Stimulated activated naive CD4-positive, alpha-beta T cell treated with Interleukin-2 at 50 U/mL for 16 hours (primary cell): ENCODE measurements at places on chromosomes 16 and 17.
A peak's percentile ranks its signal among the peaks of the same experiment; 100 is the strongest.

GRCh38 chr17:37176723-37177122 lies 199.1 kb upstream of the C17orf78 start:
- DNase-seq, result no peak

DNA sequence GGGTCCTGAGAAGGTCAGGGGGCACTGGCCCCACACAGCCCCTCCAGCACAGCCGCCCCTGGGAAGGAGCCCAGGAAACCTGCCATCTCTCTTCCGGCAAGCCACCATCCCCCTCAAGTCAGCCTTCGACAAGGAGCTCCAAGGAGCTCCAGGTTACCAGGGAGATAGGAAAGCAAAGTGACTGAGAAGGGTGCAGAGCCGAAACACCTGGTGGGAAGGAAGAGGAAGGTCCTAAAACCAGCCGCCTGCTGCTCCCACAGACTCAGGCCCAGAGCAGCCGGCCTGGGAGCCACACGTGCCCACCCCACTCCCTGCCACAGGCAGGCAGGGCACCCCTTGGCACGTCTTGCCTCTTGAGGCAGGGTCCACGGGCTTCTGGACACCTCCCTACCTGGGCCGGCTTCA lies 80.7 kb downstream of the TIMM22 start:
- DNase-seq, result no peak

- peak; percentile 45 for DNase-seq
Measured at GRCh38 chr17:82424001-82424862, 5.8 kb upstream of the OGFOD3 start.

DNA sequence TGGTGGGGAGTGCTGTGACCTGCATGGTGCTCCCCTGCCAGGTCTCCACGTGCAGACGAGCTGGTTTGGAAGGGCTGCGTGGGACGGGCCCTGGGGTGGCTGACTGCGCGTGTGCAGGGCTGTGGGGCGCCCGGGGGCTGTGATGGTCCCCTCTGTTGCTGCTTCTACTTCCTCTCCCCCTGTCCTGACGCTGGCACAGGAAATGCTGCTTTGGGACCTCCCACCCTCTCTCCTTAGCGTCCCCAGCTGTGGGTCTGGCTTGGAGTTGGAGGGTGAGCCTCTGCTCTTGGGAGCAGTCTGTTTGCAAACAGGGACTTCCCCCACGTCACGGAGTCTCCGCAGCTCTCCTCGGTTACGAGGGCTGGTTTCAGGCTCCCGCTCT lies 35.2 kb downstream of the TSC2 start:
- DNase-seq, result no peak

GRCh38 chr17:17680477-17681186 lies 626 bp upstream of the RAI1 start:
- DNase-seq, result no peak

DNA sequence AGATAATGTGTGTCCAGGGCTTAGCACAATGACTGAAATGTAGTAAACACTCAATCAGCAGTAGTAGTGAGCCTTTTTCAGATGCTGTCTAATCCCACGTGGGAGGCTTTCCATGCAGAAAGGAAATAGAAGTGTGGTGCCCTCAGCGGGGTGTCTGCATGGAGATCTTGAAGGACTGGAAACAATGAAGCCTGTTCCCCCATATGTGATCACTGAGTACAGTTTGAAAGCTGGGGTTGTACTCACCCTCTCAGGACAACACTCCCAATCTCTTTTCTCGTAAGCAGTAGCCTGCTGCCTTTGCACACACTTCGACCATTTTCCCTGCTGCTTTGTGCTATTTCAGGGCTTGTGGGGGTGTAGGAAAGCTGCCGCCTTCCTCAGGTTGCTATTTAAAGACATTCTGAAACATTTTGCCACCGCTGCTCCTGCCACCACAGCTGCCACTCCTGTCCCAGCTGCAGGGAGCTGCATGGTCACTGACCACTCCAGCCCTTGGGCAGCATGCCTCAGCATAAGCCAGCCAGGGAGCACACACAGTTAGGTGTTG lies 40.6 kb upstream of the HAS3 start:
- DNase-seq, result no peak

DNA sequence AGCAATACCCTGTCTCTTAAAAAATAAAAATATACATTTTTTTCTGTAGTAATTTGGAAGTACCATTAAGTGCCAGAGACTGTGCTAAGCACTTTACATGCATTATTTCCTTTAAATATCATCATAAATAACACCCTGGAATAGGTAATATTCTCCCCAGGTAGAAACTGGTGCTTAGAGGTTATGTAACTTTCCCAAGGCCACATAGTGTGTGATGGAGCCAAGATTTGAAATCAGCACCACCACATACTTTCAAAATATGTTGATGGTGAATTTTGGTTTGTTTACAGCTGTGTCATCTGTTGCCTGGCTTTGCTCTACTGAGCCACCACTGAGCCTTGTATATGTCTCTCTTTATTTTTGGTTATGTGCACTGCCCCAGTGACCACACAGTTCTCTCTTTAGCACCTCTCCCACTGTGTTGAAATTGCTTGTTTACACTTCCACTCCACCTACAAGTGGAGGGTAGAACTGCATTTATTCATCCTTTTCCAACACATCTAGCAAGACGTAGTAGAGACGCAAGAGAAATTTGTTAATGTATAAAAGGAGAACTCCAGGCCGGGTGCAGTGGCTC lies 19.0 kb upstream of the NBR1 start:
- no peak for DNase-seq

DNA sequence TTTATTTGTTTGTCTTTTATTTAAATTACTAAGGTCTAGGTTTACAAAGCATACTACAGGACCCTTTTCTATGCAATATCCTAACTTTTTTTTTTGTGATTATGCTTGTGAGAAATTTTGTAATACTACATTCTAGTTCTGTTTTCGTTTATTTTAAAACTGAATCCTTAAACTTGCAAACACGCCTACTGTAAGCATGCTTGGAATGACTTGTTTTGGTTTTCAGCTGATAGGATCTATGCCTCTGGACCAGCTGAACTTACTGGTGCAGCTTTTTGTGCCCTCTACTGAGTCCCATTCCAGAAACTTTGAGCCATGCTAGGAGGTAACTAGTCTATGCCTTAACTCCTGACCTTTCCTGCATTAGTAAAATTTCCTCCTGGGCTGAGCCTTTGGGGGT lies 6.0 kb downstream of the PDP2 start:
- DNase-seq, result no peak

DNA sequence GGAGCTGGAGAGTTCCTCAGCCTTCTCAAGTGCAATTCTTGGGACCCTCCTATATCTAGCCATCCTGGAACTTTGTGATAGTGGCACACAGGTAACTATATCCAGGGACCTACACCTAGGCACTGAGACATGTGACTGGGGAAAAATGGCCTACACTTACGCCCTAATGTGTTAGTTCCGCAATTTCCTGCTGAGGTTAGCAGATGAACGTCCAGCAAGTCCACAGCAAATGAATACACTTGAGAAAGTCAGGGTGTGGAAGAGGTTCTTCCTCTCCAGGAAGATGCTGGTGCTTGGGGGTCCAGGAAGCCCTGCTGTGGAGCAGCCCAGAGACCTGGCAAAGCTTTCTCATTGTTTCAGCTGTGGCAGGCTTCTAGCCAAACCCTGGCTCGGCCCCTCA lies 20.8 kb downstream of the PIK3R5 start:
- no peak for DNase-seq

DNA sequence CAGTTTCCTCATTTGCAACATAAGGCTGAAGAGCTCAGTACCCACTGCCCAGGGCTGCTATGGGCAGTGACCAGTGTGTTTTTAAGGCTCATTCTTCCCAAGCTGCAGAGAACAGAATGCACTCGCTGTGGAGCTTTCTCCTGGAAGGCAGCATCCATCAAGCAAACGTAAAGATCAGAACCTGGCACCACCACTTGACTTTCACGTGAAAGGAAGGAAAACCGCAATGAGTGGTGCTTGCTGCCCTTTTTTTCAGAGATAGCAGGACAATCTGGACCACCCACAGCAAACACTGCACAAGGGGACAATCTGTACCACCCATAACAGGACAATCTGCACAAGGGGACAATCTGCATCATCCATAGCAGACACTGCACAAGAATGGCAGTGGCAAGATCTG lies 11.2 kb downstream of the CSNK1D start:
- DNase-seq, result no peak

DNA sequence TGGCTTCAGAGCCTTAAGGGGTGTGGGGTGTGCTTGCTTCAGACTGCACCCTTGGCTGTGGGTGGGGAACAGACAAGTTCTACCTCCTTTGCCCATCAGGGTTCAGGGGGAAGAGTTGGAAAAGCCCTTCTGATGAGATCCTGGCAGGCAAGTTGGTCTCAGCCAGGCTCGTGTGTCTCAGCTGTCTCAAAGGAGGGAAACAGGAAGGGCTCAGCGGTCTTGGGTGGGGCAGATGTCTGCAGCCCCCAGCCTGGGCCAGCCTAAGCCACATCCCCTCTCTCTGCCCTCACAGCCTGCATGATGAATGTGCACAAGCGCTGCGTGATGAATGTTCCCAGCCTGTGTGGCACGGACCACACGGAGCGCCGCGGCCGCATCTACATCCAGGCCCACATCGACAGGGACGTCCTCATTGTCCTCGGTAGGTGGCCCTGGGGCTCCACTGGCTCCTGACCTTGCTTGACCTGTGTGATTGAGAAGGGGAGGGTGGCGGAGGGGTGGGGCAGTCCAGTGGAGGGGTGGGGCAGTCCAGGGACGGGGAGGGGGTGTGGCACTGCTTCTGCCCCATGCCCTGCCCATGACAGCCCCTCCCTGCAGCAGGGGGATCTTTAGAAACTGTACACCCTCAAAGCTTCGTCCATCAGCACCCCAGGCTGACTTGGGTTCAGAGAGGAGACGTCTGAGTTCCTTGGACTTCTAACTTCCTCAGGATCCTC lies 199.5 kb downstream of the PRKCB start:
- no peak for DNase-seq

DNA sequence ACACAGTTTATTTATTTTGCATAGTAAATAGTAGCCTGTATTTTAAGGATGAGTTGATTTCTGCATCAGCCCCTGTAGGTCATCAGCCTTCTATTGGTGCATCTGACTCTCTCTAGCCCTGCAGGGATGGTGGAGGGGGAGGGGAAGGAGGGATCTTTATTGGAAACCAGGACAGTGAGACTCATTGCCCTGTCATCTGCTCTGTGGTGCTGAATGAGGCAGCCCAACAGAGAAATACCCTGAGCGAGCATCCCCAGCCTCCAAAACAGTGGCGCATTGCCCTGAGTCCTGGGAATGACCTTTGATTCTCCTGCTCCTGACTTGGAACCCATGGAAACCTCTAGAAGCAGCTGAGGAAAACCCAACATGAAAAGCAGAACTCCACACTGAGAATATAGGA lies 45.5 kb upstream of the STH start:
- no peak for DNase-seq

DNA sequence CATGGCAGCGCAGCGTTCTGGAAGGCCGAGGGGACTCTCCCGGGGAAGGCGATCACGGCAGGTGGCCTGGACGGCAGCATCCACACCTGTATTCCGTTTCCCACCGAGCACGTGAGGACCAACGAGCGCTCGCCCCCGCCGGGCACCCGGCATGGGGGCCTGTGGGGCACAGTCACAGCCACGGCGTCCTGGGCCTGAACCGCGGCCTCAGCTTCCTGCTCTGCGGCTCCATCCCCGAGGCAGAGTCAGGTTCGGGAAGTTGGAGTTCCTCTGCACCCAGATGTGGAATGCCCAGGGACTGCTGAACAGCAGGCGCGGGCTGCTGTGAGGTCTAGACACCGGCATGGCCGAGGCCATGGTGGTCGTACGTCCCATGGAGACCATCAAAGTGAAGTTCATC lies 1713.9 kb downstream of the TP53TG3F start:
- no peak for DNase-seq

- peak; percentile 17 for DNase-seq
Measured at GRCh38 chr16:69494991-69495392, 70.6 kb downstream of the CYB5B start.

GRCh38 chr17:77160091-77160874 lies 19.5 kb downstream of the SEC14L1 start:
- no peak for DNase-seq

GRCh38 chr17:64692187-64692586 lies 30.1 kb upstream of the SMURF2 start:
- DNase-seq, result no peak

DNA sequence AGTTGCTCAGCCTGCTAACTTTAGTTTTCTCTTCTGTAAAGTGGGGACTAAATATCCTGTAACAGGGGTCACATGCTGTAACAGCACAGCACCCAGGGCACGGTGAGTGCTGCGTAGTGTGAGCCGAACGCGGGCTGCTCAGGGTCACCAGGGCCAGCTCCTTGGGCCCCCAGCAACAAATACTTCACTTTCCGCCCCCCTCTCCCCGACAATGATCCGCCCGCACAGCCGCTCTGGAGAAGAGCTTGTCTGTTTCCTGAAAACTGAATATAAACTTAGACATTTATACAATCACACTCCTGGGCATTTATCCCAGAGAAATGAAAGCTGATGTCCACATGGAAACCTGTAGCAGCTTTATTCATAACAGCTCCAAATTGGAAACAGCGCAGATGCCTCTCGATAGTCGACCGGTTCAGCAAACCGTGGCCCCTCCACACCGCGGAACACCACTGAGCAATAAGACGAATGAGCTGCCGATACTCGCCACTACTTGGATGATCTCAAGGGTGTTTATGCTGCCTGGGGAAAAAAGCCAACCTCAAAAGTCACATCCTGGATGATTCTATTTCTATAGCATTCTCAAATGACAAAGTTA lies 267.2 kb downstream of the PARN start:
- no peak for DNase-seq

- DNase-seq, result no peak
Measured at GRCh38 chr17:67478401-67479041, 101.4 kb downstream of the PITPNC1 start.

GRCh38 chr16:81181013-81181720 lies 57.3 kb upstream of the BCO1 start:
- no peak for DNase-seq

GRCh38 chr16:72442385-72443158 lies 270.6 kb upstream of the PMFBP1 start:
- no peak for DNase-seq

DNA sequence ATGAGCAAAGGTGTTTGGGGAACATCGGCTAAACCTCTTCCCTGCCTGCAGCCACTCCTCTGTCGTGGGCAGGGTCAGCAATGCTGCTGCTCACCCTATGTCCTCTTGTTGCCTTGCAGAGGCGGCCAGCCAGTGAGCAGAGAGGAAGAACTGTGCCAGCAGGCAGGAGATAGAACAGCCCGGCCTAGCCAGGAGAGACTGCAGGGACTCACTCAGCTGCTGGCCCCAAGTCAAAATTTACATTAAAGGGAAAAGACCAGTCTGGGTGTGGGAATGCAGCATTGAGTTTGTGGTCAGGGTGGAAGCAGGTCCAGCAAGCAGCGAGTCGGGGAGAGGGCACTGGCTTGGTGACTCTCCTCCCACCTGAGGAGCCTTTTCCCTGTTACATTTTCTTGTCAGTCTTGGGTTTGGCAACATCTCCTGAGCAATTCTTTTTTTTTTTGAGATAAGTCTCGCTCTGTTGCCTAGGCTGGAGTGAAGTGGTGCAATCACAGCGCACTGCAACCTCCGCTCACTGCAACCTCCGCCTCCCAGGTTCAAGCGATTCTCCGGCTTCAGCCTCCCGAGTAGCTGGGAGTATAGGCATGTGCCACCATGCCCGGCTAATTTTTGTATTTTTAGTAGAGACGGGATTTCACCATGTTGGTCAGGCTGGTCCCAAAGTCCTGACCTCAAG lies 22.7 kb downstream of the LIG3 start:
- no peak for DNase-seq
